M059J (cell line): ENCODE measurements at places on chromosomes 16 and 17.
A peak's percentile ranks its signal among the peaks of the same experiment; 100 is the strongest.

DNA sequence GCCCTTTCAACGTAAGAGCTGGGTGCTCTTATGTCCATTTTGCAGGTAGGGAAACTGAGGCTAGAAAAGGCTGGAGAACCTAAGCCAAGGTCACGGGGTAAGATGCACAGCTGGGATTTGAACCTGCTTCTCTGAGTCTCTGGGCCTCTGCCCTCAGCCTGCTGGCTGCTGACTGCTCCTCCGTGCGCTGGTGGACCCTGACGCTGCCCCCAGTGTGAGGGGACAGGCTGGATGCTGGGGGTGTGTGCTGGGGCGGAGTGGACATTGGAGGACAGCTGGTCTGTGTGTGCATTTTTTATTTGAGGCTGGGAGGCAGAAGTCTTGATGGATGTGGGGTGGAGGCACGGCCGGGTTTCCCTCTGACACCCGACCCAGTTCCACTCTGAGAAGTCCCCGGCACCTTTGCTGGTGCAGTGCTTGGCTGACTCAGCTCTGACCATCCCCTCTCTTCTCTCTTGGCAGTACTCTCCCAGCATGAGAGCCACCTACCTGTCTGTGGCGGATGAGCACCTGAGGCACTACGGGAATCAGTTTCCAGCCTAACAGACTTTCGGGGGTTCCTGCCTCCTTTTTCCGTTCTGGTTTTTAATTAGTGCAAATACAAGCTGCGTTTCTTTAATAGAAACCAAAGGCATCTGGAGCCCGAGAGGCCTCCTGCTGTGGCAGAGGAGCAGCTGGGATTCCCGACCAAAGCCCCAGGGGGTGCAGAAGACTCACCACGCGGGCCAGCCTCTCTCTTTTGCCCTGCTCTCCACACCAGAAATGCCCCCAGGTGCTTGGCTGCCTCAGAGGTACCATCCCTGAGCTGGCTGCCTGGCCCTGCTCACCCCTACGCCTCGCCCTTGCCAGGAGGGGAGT is 14.1 kb upstream of the DNAI2 start:
- DNase-seq = no peak

DNA sequence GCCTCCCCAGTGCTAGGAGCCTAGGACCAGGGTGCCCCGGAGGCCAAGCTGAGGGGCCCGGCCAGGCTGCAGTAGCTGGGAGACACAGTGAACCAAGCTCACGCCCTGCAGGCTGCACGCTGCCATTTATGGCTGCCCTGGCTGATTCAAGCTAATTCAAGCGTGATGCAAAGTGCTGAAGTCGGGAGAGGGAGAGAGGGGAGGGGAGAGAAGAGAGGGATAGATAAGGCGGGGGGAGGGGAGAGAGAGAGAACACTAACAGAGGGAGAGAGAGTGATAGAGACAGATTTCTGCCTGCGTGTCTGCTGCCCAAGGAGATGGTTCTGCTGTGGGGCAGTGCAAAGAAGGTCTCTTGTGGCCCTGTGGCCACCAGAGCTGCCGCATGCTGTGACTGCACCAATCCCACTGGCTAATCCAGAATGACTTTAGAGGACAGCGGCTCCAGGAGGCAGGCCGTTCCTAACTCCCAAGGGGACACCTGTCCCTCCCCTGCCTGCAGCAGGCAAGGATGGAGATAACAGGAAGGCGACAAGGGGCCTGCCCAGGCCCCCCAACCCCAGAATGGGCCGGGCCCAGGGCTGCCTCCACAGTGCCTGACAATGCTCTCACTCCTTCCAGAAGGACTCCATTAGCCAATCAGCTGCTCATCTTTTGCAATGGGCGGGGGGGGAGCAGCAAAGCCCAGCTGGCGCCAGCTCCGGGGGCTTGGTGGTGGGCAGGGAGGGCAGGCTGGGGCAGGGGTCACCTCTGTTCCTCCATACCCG is 12.9 kb downstream of the MXRA7 start:
- DNase-seq = peak; percentile 39

DNA sequence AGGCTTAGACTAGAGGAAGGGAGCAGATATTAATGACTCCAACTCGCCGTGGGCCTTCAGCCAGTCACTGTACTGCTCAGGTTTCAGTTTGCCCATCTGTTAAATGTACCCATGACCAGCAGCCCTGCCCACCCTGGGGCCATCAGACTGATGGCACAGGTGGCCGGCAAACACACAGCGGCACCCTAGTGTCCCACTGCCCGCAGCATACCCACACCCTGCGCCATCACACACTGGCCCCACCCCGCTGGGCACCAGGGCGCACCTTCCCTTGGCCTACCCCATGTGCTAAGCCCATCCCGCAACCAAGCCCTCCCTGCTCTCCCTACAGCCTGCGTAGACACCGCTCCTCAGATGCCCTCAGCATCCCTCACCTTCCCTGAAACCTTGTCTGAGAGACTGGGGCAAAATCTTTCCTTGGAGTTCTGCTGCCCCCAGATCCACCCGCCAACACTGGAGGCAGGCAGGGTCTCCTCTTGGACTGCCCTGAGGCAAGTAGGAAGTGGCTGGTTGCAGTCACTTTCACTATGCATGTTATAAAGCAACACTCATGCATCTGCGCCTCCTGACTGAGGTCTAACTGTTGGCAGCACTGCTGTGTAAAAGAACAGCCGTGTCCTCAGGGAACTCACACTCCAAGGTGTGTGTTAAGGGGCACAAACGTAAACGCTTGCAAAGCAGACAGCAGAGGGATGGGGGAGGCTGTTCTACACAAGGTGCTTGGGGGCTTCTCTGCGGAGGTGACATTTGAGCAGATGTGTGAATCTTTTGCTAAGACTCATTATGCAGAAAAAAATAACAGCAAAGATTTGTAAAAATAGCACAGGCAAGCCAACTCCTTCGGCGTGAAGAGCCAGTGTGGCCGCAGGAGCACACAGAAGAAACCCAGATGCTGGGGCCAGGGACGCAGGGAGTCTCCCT is 6.7 kb upstream of the BCAR1 start:
- DNase-seq = peak; percentile 32

DNA sequence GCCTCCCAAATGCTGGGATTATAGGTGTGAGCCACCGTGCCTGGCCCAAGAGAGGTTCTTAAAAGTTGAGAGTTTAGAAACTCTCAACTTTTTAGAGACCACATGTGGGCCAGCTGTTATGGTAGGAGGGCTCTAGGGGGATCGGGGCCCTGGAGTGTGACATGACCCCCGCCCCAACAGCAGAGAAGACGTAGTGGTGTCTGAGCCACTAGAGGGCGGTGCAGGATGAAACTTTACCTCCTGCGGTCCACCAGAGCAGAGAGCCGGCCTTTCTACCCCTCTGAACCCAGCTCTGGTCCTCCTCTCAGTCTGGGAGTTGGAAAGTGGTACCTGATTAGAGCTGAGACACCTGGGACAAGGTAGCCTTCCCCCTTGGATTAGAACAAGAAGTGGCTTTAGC is 7.4 kb downstream of the CDK5RAP3 start:
- DNase-seq = peak; percentile 46

- no peak for DNase-seq
Observed at GRCh38 chr17:62597920-62598319, 29.6 kb upstream of the MRC2 start.

GRCh38 chr17:7435676-7436555 is 681 bp downstream of the TMEM102 start:
- peak; percentile 55 for DNase-seq

DNA sequence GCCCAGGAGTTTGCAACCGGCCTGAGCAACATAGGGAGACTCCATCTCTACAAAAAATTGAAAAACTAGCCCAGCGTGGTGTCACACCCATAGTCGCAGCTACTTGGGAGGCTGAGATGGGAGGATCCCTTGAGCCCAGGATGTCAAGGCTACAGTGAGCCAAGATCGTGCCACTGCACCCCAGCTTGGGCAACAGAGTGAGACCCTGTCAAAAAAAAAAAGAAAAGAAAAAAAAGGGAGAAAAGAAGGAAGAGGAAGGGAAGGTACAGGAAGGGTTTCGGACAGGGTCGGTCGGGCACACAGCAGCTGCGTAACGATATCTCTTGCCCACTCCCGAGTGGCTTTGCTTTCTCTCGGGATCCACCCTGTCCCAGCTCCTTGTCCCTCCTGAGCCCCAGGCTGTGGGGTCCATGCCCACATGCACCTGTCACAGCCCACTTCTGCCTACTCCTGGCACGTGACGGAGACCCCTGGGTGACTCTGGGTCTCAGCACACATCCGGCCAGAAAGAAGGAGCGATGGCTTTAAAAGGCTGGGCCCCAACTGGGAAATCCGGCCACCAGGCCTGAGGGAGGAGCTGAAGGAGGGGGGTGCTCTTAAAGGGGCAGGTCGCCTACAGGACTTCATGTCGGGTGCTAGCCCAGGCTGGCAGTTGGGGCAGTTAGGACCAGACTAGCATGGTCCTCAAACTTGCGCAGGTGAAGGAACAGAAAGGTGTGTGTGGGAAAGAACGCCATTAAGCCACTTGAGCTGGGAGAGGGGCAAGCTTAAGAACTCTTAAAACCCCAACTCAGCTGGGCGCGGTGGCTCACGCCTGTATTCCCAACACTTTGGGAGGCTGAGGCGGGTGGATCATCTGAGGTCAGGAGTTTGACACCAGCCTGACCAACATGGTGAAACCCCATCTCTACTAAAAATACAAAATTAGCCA is at the start of gene GHDC:
Gene GHDC (minus strand): TSS at position 526 of the 931 bp plus-strand sequence. CDS start 913 bp downstream, outside the sequence.
- DNase-seq = peak; percentile 77

DNA sequence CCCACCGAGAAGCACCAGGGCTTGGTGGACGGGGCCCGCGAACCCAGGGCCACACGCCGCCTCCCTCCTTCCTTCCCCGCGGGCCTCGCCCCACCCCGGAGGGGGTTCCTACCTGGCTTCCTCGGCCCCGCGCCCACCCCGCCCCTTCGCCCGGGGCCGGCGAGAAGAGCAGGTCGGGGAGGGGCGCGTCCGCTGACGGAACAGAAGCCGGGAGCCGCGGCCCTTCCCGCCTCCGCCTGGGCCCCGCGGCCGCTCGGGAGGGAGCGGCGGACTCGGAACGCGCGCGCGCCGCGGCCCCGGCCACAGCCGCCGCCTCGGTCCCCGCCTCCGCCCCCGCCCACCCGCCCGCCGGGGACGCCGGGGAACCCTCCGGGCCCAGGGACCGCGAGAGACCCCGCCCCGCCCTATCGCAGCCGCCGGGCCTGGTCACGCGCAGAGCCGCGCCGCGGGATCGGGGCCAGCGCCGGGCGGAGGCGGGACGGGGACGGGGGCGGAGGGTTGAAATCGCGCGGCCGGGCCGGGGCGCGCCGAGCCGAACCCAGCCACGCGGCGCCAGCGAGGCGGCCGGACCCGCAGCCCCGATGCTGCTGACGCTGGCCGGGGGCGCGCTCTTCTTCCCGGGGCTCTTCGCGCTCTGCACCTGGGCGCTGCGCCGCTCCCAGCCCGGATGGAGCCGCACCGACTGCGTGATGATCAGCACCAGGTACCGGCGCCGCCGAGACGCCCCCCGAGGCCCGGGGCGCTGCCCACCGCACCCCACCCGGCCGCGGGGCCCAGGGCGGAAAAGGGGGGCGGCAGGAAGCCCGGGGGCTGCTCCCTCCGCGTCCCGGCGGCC is at the start of gene TLCD3A:
Gene TLCD3A (plus strand): TSS at position 530 of the 835 bp plus-strand sequence. CDS start 52 bp downstream, at position 582.
- peak; percentile 51 for DNase-seq

GRCh38 chr17:49468811-49469385 is 26.2 kb upstream of the NGFR start:
- DNase-seq = peak; percentile 20

GRCh38 chr16:84742641-84743092 is 42.9 kb downstream of the USP10 start:
- no peak for DNase-seq

DNA sequence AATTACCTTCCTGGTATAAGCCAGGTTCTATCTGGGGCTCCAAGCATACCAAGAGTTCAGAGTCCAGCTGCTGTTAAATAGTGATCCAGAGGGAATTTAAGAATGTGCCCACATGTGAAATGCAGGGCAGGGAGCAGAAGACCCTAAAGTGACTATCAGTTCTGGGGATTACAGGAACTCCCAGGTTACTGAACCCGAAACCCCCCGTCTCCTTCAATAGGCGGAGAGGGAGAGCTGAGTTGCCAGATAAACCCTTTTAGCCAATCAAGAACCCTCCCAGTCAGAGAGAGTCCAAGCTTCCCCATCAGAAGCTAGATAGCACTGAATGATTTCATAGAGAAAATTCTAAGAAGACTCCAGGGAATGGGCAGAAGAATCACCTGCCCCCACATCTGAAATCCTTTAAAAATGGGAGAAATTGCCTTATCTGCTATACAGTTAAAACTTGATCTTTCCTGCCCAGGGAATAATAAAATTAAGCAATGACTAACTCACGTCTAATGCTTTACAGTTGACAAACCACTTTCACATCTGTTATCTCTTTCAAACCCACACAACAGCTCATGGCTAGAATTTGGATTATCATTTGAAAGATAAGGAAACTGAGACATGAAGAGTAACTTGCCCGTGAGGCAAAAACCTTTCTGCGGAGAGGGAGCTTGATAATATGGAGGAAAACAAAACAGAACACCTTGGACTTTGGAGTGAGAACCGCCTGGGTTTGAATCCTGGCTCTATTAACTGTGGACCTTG is 10.2 kb downstream of the NOG start:
- DNase-seq = no peak

GRCh38 chr16:48004141-48004695 is 151.6 kb downstream of the ABCC12 start:
- no peak for DNase-seq

GRCh38 chr17:78214016-78214705 is at the start of gene BIRC5:
TSS of gene BIRC5 (plus strand) at chr17:78214253. CDS start at chr17:78214317, 64 bp downstream.
- DNase-seq = peak; percentile 83

DNA sequence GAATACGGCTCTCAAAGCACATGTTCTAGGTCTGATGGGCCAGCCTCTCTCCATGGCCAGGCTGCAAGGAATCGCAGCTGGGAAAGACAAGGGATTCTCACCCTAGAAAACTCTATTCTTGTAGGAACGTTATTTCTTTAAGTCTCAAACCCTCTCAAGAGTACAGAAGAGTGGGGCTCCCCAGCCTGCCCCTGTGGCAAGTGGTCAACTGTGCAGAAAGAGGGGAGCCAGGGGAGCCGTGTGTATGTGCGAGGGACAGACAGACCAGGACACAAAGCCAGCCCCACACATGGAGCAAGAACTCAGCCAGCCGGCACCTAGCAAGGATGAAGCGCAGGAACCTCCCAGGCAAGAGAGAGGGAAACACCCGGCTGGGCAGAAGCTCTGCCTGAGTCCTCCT is 16.4 kb downstream of the KIFC3 start:
- DNase-seq = no peak

GRCh38 chr17:50426814-50427787 is 1.1 kb downstream of the ACSF2 start:
- peak; percentile 41 for DNase-seq

DNA sequence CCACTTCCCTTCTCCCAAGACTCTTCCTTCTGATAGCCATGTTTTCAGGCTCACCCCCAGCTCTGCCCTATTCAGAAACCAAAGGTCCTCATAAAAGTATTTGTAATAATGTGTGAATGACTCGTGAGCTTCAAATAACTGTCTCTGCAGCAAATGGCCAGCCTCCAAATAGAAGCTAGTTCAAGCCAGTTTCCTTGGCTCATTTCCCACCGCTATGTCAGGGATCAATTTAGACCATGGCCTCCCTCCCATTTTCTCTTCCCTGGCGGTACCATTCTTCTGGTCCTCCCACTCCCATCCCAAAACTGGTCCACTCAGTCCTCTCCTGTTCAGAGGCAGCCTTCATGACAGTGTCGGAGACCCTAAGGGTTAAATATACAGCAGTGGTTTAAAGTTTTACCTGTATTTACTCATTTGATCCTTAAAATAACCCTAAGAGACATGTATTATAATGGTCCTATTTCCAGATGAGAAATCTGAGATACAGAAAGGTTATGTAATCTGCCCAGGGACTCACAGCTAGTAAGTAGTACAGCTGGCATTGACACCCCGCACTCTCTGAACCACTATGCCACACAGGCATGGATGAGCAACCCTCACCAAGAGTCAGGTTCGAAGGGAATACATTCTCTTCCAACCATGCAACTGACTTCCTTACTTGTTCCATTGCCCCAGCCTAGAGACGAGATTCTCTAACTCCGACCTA is 42.9 kb downstream of the GAS7 start:
- peak; percentile 16 for DNase-seq
